ENCODE measurements at places on chromosomes 11 and 22.

- DNase-seq, result no peak
Observed at GRCh38 chr11:78906566-78906965, 331.9 kb upstream of the NARS2 start.

DNA sequence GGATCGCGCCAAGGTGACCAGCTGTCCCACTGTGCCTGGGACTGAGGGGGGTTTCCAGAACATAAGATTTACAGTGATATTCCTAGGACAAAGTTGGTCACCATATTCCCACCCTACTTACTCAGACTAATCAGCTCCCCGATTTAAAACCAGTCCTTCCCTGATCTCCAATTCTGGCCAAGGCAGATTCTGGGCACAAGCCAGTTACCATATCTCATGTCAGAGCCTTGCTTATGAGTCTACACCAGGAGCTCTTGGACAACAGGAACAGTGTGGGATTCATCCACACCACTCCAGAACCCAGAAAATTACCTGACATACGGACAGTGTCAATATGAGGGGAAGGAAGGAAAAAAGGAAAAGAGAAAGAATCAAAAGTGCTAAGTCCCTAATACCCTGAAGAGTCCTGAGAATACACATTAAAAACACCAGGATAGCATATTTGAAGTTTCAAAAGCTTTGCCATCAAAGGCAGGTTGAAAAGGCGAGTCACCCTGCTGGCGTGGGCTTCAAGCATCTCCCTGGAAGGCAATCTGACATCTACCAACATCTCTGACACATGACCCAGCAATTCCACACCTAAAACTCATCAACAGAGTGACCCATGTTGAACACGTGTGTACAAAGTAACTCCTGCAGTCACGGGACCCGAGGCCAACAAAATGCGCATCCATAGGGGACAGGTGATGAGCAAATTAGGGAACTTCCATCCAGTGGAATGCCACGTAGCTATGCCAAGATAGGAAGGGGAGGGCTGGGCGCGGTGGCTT lies 8.0 kb upstream of the IL2RB start:
- DNase-seq, result no peak

DNA sequence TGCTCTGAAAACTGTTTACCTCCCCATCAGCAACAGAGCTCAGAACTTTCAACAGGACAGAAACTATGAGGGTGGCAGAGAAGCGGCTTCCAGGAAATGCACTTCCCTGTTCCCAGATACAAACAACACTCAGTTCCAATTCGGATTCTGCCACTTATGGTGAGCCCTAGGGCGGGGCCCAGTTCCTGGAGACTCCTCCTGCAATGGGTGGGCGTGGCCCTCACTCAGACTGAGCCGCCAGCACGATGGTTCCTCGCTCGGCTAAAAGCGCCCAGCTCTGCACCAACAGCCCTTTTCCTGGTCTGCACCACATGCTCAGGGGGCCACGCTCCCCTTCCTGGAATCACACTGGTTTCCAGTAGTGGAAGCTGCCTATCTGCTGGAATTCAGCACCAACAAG lies 314.1 kb downstream of the CTTN start:
- DNase-seq, result no peak

DNA sequence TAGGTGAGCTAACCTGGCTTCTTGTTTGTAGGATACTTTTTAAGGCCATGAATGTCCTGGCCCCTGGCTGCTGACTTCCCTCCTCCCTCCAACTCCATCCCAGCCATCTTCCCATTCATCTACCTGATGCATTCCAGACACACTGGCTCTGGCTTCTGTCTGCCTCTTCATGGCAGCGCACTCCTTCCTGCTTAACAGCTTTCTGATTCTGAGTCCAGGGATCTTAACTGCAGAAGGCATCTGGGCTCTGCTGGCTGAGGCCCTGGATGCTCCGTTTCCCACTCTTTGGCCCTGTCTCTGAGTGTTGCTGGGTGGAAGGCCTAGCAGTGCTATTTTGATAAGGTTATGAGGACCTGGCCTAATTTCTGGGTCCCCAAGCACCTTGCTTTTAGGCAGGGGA lies 1.8 kb upstream of the THY1 start:
- DNase-seq, result no peak

GRCh38 chr11:100619484-100619883 lies 67.6 kb upstream of the ARHGAP42 start:
- DNase-seq, result no peak

DNA sequence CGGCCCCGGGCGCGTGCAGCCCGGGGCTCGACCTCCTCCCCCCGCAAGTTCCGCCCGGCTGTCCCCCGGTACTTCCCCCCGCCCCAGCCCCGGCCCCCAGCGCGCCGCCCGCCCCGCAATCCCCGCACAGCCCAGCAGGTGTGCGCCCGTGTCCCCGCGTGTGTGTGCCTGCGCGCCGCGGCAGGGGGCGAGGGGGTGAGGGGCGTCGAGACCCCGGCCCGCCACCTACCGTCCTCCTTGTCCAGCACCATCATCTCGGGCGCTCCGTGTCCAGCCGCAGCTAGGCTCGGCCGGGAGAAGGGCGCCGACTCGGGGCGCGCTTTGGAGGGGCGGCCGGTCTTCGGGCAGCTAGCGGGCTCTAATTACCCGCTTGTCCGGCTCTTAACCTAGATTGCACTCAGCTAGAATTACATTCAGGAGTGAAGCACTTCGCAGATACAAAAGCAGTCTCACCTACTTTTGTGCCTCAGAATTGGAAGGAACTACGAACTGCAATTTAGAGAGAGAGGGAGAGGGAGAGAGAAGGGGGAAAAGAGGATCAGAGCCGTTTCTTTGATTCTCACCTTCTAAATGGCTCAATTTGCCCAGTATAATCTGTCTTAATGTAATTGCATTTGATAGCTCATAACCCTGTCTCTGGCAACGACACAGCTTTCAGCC lies 439 bp downstream of the LMO1 start:
- no peak for DNase-seq

DNA sequence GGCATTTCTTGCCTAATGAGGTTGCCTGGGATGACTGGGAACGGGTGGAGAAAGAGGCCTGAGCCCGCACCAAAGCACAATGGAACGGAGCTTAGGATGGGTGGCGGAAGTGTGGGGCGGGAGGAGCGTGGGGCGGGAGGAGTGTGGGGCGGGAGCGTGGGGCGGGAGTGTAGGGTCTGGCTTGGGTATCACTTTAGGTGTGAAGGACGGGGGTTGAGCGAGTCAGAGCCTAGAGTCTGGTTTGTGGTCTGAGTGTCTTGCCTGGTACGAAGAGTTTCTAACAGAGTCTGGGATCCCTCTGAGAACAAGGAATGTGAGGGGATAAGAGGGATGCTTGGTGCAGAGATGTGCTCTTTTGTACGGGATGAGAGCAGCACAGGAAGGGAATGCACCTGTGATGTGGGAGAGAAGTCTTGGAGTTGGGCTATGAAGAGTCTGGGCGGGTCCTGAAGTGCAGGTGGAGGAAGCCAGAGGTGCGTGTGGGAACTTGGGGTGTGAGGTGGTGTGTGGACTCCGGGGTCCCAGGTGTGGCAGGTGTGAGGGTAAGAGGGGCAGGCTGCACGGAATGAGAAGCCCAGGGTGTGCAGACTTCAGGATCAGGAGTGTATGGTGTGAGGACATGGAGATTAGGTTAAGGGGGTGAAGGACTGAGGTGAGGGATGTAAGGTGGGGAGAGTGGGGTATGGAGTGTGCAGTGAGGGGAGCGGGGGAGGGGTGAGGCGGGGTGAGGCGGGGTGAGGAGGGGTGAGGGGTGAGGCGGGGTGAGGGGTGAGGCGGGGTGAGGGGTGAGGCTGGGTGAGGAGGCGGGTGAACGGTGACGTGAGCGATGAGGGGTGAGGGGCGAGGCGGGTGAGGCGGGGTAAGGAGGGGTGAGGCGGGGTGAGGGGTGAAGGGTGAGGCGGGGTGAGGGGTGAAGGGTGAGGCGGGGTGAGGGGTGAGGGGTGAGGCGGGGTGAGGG lies 1.0 kb downstream of the SYCE3 start:
- DNase-seq, result no peak

- no peak for DNase-seq
Observed at GRCh38 chr11:83027289-83027688, 44.4 kb downstream of the RAB30 start.

- DNase-seq, result no peak
Observed at GRCh38 chr11:9069256-9069655, 22.1 kb downstream of the SCUBE2 start.

DNA sequence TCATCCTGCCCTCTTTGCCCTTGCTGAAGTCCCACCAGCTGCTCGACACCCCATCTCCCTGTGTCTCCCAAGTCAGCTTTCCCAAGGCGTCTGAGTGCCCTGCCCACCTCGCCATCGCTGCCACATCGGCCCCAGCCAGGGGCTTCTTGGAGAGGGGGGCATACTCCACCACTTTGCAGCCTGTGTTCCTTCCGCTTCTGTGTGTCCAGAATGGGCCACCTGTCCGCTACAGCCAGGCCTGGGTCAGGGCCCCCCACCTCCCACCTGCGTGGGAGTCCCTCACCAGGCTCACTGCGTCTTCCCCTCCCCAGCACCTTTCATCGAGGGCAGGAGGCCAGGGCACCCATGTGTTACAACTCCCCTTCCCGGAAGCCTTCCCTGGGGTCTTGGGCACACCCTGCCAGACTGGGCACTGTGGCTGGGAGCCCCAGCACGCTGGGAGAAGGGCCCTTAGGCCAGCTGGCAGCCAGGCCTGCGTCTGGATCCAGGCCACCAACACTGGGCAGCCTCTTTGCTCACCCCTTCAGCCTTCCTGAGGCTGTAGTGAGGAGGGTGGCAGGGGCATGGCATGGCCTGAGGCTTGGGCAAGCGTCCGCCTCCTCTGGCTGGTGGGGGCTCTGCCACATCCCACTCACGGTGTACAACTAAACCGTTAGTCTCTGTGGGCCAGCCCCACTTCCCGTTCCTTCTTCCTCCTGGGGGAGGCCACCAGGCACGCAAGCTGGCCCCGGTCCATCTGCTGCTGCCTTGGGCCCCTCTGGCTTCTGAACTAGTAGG lies 13.4 kb downstream of the CPT1A start:
- no peak for DNase-seq

DNA sequence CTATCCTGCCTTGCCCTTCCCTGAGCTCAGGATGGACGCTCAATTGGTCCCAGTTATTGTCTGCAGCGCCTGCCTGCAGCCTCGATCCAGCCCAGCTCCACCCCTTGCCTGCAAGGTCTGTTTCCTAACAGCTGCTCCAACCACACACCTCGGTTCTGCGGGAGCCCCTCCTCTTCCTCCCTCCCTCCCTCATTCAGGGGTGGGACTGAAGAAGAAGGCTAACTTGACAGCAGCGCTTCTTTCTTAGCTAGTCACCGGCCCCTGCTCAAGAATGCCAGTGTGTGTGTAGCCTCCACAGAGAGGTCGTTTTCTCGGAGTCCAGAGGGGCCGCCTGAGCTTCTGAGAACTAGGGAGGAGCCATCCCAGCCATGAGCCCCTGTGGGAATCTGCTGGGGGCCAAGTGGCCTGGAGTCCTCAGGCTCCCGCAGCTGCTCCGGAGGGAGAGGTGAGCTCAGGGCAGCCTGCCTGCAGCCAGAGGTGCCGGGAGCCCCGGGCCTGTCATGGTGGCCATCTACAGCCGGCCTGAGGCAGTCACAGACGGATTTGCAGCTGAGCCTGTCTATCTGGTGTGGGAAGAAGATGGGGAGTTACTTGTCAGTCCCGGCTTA lies 36.1 kb downstream of the LIMK2 start:
- peak; percentile 63 for DNase-seq

GRCh38 chr11:92886243-92886905 lies 83.1 kb upstream of the MTNR1B start:
- no peak for DNase-seq

- DNase-seq, result no peak
Observed at GRCh38 chr11:79273781-79274180, 167.0 kb downstream of the TENM4 start.

DNA sequence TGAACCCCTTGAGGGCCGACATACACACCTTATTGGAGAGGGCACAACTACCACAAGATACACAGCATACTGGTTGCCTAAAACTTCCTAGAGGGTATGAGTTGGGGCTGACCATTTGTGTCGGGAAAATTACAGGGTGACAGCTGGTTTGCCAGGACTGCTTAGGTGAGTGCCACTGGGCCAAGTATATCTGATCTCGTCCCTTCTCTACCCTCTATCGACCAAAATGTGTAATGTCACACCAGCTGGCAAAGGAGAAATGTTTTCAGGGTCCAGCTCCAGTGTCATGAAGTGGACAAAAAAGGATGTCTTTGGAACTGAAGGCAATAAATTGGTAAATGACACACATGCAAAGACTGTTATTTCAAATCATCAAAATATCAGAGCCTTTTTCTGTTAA lies 126.1 kb downstream of the PGR start:
- no peak for DNase-seq

DNA sequence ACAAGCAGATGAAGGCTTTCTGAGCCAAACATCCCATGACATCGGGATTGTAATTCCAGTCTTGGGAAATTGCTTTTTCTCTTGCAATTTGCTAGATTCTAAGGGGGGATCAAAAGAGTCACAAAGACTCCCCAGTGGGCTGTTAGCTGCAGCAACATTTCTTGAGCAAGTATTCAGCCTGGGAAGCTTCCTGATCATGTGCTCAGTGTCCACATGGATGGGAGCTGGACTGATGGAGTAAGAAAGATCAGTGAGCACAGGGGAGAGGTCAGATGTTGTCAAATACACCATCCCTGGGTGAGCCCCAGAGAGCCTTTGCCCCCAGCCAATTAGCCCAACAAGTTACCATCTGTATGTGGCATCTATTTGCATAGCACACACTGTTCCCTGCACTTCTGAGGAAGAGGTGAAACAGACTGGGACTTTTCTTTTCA lies 10.2 kb upstream of the GRK3 start:
- DNase-seq, result no peak

DNA sequence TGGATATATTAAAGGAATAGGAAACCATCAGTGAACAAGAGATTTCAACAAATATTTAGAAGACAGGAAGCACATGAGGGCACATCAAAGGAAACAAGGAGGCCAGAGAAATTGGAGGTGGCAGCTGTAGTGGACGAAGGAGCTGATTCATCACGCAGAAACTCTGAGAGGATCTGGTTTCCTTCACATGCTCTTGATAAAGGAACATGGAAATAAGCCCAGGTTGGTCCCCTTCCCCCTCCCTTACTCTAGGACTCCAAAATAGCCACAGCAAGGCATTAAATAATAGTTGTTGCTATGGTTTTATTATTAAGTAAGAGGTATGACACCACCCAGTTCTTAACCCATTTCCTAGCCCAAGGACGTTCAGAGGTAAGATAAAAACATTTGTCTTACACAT lies 11.3 kb downstream of the IZUMO1R start:
- no peak for DNase-seq

DNA sequence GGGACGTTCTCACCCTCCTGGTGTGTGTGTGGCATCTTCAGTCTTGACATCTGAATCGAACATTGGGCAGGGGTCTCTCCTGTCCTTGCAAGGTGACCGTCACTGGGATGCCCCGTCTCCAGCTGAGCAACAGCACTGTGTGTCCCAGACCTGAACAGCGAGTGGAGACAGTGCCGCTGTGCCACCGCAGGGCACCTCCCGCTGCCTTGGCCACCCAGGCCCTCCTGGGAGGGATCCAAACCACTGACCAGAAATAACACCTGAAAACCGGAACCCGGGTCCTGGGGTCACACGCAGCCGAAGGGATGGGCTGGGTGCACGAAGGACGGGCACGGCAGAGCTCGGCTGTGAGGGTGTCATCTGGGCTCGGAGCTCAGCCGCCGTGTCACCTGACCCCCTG lies 102.2 kb downstream of the BRD1 start:
- DNase-seq, result no peak

All from activated T-cell treated with anti-CD3 and anti-CD28 coated beads, Interleukin-2, amount 50 U/mL, for 1 hour (primary cell).